ENCODE measurements at places on chromosomes 11 and 22.

- no peak for DNase-seq
Observed at GRCh38 chr11:84524422-84525051, 1102.6 kb downstream of the DLG2 start.

GRCh38 chr11:64000026-64000739 lies 13.9 kb downstream of the OTUB1 start:
- peak; percentile 16 for DNase-seq

DNA sequence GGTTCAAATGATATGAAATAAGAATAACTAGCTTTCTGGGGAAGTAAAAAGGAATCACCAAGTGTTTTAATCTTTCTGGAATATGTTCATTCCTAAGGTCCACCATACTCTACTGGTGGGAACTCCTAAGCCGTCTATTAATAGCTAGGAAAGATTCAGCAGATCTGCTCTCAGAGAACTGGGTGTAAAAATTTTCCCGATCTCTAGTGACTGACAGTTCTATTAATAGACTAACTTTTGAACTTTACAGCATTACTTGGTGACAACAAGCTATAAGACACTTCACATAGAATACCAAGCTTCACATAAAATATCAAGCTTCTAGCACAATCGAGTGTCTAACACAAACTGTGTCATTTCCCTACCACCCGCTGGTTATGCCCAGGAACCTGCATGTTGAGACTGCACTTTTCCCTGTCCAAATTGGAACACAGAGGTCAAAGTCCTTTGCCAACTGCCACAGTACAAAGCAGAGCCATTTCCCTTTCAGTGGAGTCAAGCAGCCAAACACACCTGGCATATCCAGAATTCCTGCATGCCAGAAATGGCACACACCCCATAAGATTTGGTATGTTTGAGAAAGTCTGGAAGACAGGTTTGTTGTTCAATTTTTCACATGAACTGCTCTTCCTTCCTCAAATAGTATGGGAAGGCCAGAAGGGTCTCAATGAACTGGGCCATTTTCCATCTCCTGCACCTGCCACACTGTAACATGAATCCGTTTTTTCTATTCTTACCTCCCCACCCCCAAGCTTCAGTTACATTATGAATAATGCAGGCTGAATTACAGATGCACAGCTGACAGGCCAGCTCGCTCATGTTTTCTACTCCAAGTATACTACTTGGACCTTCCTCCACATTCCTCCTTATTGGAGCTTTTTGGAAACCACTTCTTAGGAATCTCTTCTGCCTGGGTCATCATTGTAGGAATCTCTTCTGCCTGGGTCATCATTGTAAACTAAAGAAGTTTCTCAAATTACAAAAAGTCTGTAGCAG lies 3.7 kb downstream of the OSBP start:
- no peak for DNase-seq

DNA sequence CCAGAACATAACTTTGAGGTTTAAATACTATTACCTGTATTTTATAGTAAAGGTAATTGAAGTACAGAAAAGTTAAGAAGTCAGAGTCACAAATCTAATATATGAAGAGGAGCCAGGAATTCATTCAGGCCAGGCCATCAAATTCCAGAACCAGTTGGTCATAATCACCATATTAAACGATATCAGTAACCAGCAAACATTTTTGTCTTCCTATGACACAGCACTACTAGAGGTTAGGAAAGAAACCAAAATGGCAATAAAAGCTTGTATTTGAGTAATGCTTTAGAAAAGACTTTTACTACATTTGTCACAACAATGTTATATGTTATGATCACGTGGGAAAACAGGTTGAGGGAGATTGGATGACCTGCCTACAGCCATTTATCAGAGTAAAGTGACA lies 62.2 kb downstream of the DKK3 start:
- no peak for DNase-seq

DNA sequence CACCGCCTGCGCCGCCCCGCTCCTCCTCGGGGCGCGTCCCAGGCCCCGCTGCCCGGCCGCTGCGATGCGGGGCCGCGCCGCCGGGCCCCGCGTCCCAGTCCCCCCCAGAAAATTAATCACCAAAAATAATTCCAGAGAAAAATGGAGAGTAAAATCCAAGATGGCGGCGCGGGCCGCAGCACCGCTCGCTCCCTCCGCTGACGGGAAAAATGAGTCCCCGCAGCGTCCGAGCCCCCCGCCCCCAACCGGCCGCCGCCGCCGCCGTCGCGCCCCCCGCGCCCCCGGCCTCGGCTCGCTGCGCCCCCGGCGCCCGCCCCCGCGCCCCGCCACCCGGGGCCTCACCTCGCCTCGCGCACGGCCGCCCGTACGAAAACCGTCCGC lies at the start of gene KMT5B:
Gene KMT5B, minus strand, starts transcription at position 162 of the 381 bp plus-strand sequence. CDS start 23,220 bp downstream, outside the sequence.
- DNase-seq: peak; percentile 67

GRCh38 chr11:130448416-130449309 lies at the start of gene ADAMTS15:
Gene ADAMTS15 (plus strand): TSS chr11:130448645. CDS start chr11:130448974, 329 bp downstream.
- DNase-seq: no peak

GRCh38 chr11:125289419-125290098 lies 125.0 kb downstream of the PKNOX2 start:
- DNase-seq: no peak

GRCh38 chr22:30754971-30755758 lies 60.5 kb downstream of the OSBP2 start:
- DNase-seq: no peak

- no peak for DNase-seq
Observed at GRCh38 chr22:30196880-30197336, 49.7 kb downstream of the LIF start.

DNA sequence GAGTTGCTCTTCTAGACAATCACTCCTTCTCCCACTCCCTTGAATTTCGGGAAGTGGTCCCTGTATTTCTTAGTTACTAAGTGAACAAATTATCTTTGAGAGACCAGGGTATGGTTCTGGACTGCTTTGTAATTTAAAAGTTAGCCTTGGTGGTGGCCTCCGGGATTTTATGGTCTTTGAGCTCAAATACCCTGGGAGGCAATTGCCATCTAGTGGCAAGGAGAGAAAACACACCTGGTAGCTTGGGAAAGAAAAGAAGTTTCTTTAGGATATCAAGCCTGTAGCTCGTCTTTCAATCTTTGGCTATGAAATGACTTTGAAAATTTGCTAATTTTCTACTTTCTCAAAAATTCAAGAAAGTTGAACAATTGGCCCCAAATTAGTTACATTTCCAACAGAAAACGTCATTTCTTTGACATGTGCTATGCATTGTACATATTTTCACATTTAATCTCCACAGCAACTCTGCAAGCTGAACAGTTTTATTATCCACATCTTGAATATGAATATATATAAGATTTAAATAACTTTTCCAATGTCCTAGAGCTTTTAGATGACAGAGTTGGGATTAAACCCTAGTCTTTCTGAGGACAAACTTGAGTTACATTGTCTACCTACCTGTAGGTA lies 39.1 kb downstream of the MMP27 start:
- DNase-seq: no peak

GRCh38 chr11:15569305-15570025 lies 454.7 kb downstream of the INSC start:
- no peak for DNase-seq

- no peak for DNase-seq
Observed at GRCh38 chr11:116364348-116364747, 408.4 kb downstream of the BUD13 start.

- no peak for DNase-seq
Observed at GRCh38 chr11:33734441-33735270, 1.6 kb downstream of the CD59 start.

DNA sequence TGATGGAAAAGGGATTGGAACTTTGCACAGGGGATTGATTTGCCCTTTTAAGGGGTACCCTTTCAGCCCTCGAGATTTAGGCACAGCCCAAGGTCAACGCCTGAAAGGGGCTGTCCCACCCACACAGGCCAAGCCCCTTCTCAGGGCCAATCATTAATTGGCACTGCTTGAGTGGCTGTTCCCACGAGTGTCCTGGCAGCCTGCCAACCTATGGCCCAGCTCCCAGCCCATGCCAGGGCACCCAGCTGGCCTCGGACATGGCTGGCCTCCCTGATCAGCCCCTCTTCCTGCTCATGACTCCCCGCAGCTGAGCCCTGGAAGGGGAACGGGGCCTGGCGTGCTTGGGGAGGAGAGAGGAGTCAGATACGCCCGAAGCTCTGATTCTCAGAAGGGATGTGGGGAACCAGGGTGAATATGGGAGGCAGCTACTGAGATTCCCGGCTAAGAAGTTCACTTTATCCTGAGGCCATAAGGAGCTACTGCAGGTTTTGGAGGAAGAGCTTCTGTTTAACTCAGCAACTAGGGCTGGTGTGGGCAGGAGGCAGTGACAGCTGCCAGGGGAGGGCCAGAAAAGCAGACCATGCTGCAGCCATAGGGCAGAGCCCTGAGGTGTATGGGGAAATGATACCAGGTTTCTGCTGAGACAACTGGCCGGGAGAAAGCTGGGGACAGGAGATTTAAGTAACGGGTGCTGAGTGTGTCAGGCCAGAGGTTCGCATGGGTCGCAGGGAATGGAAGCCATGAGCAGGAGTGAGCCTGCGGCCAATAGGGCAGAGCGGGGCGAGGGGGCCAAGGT lies 30.0 kb downstream of the WNT7B start:
- DNase-seq: no peak

All from bone marrow (tissue), 2 donors.